ENCODE measurements at places on chromosomes 16 and 17.
A peak's percentile ranks its signal among the peaks of the same experiment; 100 is the strongest.

DNA sequence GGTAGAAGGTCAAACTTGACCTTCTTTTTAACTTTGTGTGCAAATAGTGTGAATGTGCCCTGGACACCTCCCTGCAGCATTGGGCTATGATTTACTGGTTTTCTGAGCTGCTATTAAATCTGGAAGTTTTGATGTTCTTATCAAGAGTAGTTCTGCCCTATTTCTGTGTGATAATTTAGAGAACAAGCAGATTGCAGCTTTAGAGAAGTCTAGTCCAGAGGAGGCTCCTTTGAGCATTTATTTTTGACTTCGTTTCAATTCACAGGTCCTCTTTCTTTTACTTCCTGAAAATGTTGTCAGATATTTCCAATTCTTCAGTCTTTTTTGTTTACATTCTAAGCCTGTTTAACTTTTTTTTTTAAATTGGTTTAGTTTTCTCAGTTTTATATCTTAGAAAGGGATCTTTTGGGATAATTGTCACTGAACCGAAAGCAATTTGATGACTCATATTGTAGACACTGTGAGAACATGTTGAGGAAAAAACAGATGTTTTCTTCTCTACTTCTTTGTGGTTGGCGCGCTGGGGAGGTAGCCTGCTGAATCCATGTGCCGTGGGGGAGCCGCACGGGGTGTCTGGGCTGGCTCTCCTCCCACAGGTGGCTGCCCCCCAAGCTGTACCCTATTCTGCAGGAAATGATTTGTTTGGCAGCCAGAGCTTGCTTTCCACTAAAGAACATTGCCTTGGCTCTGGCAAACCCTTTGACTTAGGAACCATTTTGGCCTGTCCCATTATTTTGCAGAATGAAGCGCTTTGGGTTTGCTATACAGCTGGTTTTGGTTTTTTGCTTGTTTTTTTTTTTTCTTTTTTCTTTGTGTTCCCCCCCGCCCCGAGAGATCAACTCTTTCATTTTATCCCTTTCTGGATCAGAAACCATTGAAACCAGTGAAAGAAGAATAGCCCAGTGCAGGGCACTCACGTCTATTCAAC, 53.4 kb downstream of the MFSD11 start:
- no peak for DNase-seq

- no peak for DNase-seq
These were observed 7.8 kb upstream of the MLLT6 start for GRCh38 chr17:38697061-38697820.

GRCh38 chr17:42116705-42117396, 4.3 kb downstream of the KAT2A start:
- DNase-seq: peak; percentile 59

GRCh38 chr16:22162656-22163009, 327 bp downstream of the SDR42E2 start:
- no peak for DNase-seq

DNA sequence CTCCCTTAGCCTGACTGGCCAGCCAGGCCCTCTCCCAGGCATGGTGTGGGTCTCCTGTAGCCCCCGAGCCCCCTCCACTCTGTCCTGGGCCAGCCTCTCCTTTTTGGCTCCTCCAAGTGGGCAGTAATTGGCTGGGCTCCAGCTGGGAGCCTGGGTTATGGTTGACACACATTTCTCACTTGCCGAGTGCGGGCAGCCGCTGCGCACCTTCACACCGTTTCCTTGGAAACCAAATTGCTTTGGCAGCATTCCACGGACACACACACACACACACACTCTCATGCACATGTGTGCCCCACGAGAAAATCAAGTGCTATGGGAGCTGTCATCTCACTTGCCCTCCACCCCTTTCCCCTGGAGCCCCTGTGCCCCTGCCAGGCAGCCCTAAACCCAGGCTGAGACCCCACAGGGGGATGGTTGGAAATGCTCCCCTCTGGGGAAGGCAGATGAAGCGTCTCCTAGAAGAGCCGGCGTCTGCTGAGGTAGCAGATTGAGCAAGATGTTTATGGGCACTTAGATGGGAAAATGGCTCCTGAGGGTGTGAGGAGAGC, 402.7 kb upstream of the TNRC6C start:
- peak; percentile 80 for DNase-seq

GRCh38 chr16:70750893-70751467, 50.0 kb downstream of the VAC14 start:
- DNase-seq: no peak

DNA sequence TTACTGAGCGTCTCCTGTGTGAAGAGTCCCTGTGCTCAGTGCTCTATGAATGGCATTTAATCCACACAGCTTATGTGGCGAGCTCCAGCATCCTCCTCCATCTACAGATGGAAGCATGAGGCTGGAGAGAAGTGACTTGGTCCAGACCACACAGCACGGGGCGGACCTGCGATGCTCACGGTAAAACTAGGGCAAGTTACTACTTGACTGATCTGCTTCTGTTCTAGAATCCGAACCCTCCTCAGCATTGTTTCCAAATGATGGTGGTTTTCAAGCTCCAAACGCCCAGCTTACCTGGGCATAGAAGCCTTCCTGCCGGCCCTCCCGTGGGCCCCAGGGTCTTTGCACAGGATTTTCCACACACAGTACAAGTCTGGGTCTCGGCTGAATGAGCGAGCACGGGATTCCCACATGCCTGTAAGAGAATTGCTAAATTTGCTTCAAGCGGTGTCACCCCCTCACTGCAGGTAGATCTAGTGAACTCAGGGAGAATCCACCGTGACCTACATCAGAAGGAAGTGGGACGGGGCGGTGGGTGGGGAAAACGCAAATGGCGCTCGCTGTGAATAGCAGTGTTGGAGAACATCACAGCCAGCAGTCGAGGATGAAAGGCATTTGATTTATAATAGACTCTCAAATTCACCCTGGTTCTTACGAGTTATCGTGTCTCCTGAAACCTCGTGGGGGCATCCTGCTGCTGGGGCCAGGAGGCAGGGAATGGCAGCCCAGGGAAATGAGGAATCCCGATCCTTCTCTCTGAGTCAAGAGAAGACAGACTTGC, 101.1 kb downstream of the CMIP start:
- no peak for DNase-seq

- no peak for DNase-seq
These were observed 45.9 kb downstream of the MRTFB start for GRCh38 chr16:14117051-14117450.

GRCh38 chr16:17829811-17830210, 359.1 kb upstream of the XYLT1 start:
- no peak for DNase-seq

- no peak for DNase-seq
These were observed 213.2 kb downstream of the C16orf78 start for GRCh38 chr16:49586466-49587450.

GRCh38 chr17:43645765-43646481, 15.8 kb downstream of the MEOX1 start:
- DNase-seq: no peak

DNA sequence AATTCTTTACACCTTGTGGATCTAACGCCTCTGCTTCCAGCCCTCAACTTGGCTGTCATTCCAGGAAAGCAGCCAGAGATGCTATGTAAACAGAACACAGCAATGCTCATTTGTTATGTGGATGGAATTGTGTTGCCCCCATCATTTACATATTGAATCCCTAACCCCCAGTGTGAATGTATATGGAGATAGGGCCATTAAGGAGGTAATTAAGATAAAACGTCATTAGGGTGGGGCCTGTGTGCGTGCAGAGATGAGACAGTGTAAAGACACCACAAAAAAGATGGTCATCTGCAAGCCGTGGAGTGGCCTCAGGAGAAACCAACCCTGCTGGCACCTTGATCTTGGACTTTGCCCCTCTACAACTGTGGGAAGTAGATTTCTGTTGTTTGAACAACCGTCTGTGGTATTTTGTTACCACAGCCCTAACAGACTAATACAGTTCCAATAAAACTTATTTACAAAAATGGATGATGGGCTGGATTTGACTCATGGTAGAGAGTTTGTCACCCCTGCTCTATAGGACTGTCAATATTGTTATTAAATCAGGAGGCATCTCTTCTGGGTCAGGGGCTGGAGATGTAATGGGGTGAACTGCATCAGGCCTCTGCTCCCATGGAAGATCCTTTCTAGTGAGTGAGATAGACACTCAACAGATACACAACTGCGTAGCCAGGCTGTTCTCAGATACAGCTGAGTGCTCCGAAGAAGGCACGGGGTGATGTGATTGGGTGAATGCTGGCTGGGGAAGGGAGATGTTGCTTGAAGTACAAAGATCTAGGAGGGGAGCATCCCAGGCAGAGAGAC, 339.0 kb downstream of the SNX29 start:
- DNase-seq: peak; percentile 50

DNA sequence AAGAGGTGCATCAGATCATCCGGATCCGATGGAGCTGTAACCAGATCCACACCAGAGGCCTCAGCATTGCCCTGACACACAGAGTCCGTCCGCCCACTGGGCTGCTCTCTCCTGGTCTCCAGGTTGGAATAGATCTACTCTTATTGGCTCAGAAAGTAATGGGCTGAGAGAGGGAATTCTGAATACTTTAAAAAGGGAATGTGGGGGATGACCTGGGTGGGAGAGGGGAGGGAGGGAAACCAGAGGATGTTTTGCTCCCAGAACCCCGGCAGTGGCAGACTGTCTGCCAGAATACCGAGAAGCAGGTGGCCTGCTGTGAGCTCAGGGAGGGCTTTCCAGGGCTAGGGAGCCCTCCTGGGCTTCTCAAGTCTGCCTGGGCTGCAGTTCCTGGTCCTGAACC, 126.5 kb downstream of the ENGASE start:
- no peak for DNase-seq

DNA sequence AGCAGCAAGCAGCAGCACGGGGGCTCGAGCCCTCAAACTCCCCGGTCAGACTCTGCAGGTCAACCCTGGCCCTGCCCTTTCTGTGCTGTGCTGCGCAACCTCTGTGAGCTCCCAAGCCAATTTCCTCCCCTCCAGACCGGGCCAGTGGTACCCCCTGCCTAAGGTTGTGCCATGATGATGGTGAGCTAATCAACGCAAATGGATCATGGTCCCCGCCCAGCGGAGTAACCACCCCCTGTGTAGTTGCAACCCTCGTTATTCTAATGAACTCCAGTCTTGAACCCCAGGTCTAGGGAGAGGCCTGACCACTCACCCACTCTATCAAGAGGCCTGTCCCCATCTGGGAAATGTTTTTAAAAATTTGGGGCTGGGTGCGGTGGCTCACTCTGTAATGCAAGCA, 201.8 kb upstream of the FOXF1 start:
- no peak for DNase-seq

DNA sequence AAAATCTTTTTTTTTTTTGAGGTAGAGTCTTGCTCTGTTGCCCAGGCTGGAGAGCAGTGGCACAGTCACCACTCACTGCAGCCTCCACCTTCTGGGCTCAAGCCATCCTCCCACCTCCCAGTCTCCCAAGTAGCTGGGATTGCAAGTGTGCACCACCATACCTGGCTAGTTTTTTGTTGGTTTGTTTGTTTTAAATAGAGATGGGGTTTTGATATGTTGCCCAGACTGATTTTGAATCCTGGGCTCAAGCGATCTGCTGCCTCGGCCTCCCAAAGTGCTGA, 2.0 kb downstream of the LRRC37B start:
- DNase-seq: no peak

DNA sequence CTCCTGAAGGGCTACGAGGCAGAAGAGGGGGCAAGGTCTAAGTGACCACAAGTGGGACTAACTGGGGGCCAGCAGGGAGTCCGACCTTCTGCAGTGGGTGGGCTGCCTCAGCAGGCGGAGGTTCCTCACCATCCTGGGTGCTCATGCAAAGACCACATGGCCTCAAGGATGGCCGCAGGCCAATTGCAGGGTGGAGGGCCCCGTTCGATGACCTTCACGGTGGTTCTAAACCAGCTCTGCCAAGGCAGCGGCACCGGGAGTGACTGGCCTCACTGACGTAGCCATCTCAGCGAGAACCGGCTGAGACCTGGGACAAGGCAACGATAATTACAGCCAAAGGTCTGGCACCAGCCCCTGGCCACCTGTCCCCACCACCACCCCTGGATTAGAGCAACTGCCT, 5.7 kb downstream of the SMIM5 start:
- DNase-seq: no peak

DNA sequence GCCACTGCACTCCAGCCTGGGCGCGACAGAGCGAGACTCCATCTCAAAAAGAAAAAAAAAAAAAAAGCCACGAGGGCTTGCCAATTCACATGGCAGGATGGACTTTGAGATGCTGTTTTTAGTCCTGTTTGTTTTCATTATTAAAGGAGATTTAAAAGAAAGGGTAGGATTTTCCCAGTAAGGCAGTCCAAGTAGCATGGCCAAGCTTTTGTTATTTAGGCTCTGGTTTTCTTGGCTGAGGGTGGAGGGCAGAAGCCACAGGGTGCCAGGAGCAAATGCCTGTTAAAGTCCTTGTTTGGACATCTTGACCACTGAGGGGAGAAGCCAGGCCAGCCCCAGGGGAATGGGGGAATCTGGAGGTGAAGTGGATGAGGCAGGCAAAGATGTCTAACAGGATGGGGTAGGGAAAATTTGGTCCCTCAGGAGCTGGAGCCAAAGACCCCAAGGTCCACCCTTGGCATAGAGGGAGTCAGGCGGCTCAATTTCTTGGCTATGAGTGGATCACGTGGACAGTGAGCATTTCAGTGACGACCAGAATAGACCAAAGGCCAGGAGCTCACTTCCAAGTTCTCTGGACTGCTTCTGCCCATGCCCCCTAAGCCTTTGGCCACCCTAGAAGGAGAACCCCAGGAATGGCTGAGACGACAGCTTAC, 20.8 kb upstream of the PLLP start:
- no peak for DNase-seq

- no peak for DNase-seq
These were observed 7.6 kb upstream of the LCAT start for GRCh38 chr16:67951485-67951884.

DNA sequence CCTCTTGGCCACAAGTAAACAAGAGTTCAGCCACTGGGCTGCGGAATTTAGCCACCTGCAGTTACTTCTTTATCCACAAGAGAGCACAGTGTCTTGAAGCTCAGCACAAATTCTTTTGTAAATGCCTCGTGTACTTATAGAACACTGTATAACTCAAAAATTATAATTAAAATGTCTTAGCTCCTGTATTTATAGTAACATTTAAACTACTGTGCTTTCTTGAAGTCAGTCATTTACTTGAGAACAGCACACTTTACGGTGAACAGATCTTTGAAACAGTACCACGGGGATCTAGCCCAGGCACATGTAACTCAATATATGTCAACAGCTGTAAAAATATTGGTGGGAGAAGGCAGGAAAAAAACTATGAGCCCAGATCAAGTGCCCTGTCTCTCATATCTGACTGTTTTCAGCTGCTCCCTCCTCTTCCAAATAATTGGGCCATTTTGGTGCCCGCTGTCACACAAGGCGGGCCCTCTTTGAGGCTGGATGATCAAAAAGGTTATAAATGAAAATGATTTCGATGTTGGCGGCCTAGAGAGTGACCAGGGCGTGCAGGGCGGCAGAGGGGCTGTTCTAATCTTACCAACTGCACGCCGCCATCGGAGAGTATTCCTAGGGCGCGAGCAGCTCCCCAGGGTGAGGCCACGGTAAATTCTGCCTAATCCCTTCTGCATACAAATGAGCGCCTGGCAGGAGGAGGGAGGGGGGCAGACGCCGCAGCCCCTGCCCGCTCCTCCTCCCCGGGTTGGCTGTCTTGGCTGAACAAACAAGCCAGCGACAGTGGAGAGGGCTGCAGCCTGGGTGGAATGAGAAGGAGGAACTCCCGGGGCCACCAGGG, 183.2 kb downstream of the C16orf78 start:
- no peak for DNase-seq
